ENCODE measurements at places on chromosomes 1 and 21.

- no peak for DNase-seq
These were observed 36.0 kb downstream of the PABPC4 start for GRCh38 chr1:39540504-39541031.

DNA sequence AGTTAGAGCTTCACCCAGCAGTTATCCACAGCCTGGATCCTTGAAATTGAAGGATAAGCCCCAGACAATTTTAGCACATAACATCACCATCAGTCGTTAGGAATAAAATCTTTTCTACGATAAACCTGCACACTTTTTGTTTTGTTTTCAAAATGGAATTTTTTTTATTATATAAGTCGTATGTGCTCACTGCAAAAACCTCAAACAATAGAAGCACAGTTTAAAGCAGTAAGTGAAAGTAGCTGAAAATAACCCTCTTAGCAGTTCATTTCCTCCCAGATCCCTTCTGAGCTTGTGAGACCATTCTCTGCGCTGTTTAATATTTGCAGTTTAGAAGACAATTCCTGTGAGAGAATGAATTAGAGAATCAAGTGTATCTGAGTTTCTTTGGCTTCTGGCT is 38.3 kb downstream of the ELK4 start:
- no peak for DNase-seq

DNA sequence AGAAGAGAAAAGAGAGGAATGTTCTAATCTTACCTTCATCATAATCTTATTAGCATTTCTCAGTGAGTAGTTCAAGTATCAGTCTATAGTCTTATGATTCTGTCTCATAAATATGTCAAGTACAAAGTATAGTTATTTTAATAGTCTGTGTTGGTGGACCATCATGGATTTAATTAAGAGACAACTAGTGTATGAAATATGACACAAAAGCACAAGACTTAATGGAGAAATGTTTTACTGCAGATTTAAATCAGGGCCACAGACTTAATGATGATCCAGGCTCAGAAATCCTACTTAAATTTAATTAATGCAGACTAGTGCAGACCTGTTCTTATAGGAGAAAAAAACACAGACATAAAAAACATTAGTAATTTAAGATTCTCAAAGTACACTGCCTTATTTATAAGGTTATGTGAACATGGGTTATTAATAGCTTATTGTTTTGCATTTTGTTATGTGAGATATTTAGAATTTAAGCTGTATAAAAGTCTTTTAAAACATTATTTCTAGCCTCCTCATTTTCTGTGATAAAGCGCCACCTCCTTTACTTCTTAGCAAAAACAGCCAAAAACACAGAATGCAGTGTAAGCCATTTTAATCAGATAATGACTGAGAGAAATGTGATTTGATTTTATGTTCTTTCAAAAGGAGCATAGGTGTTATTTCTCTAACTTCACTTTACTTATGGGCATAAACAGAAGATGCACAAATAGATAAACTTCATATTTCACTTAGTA is 255.0 kb upstream of the SNX7 start:
- DNase-seq = no peak

DNA sequence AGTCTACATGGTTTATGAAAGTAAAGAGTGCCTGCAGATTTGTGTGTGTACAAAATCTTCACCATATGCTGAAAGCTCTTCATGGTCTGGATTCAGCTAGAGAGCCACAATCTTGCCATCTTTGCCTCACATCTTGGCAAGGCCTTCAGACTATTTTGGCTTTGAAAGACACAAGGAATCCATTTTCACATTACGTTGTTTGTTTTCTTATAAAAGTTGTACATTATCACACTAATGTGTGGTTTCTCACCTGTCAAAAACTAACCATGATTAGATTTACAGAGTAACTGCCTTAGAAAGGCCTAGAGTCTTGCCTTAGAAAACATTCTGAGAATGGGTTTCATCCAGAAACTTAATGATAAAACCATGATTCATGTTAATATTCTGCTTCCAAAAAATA is 494.6 kb downstream of the NEGR1 start:
- no peak for DNase-seq

- DNase-seq = no peak
These were observed 2.8 kb downstream of the USP21 start for GRCh38 chr1:161162052-161162451.

GRCh38 chr1:246638941-246639655 is 72.8 kb downstream of the CNST start:
- DNase-seq = no peak

DNA sequence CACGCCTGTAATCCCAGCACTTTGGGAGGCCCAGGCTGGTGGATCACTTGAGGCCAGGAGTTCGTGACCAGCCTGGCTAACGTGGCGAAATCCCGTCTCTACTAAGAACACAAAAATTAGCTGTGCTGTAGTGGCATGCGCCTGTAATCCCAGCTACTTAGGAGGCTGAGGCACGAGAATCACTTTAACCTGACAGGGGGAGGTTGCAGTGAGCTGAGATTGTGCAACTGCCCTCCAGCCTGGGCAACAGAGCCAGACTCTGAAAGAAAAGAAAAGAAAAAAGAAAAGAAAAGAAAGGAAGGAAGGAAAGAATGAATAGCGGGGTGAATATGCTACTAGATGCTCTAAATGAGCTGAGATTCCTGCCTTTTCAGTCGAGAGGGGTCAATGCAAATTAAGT is 7.1 kb downstream of the GFI1 start:
- no peak for DNase-seq

Data from right forelimb (tissue), 1 donor.